Foreskin keratinocyte (primary cell): ENCODE measurements at places on chromosomes 7 and 10. TPM values are rescaled to one million over a fixed set of nuclear protein-coding genes. Genes with fewer than 3 reads are reported as not detected.

Gene CHST15
- 28.2 and 31.9 TPM in 2 replicates for total RNA-seq

Gene ZNF277
- 17.9 and 18.6 TPM in 2 replicates for total RNA-seq

Gene C10orf105
- not detected in 2 replicates for total RNA-seq

Gene C10orf71
- total RNA-seq: not detected in 2 replicates

Gene LLCFC1
- not detected in 2 replicates for total RNA-seq

Gene CFAP69
- total RNA-seq: 0.28 and 0.95 TPM in 2 replicates

Gene HECW1
- total RNA-seq: not detected in 2 replicates

Gene CALML5
- total RNA-seq: 2.4 and 65.7 TPM in 2 replicates

Gene IFIT1B
- total RNA-seq: not detected in 2 replicates

Gene LMOD2
- not detected in 2 replicates for total RNA-seq

Gene PRSS37
- not detected in 2 replicates for total RNA-seq

Gene CTAGE4
- 1.4 and 7.2 TPM in 2 replicates for total RNA-seq

Gene ANLN
- 166 and 168 TPM in 2 replicates for total RNA-seq

Gene SFTPA1
- total RNA-seq: not detected in 2 replicates

Gene PVRIG
- not detected in 2 replicates for total RNA-seq

Gene CHRM2
- not detected in 2 replicates for total RNA-seq

Gene OR6V1
- total RNA-seq: not detected in 2 replicates

Gene TMEM213
- total RNA-seq: not detected in 2 replicates

Gene CTAGE8
- 4.7 and 5.1 TPM in 2 replicates for total RNA-seq

Gene SLC18A3
- not detected in 2 replicates for total RNA-seq

Gene SGCE
- total RNA-seq: 31.6 and 35.5 TPM in 2 replicates

Gene OR2A12
- not detected in 2 replicates for total RNA-seq

Gene SPRN
- not detected in 2 replicates for total RNA-seq

Gene ABHD11
- 24.0 and 25.2 TPM in 2 replicates for total RNA-seq

Gene HYAL4
- total RNA-seq: 0.17 TPM in 1 of 2 replicates, not detected in the other

Gene GHRHR
- not detected in 2 replicates for total RNA-seq

Gene GFRA1
- 0.03 TPM in 1 of 2 replicates, not detected in the other for total RNA-seq
